ENCODE measurements at places on chromosomes 1 and 21. TPM values are rescaled to one million over a fixed set of nuclear protein-coding genes. Genes with fewer than 3 reads are reported as not detected.

The SHC1 gene
- total RNA-seq = 120 TPM

The TTC39A gene
- total RNA-seq = 42.1 TPM

DNA sequence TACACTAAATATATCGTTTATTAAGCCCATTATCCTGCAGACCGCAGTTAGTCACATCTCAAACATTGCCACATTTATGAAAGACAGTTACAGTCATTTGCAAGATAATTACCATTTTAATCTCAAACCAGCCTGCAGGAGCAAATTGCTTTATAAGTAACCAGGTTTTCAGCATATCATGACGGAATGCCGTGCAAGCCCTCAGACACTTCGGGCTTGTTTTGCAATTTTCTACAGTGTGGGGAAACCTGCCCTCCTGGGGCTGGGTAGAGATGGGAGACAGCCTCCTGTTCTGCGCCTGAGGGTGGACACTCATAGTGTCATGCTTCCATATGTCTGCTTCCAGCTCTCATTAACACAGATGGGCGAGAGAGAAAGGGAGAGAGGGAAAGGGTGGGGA lies 563.9 kb downstream of the NPHP4 start:
- H3K27me3 ChIP-seq = peaks cover 53% of the 10 kb centered on the region
- no peaks in the 10 kb centered on the region for H3K4me1 ChIP-seq
- no peaks in the 10 kb centered on the region for H3K36me3 ChIP-seq
- peak; percentile 10 for DNase-seq

DNA sequence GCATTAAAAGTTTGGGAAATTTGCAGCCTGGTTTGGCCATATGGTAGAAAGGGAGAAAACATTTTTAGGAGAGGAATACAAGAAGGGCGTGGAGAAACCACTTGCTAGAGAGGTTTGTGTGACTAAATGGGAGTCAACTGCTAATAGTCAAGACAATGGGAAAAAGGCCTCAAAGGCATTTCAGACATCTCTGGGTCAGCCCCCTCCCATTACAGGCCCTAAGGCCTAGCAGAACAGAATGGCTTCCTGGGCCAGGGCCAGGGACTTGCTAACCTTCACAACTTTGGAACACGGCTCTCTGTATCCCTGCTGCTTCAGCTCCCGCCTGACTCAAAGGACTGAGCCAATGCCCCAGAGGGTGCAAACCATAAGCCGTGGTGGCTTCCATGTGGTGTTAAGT lies 752.3 kb upstream of the ADAMTS5 start:
- H3K4me1 ChIP-seq = no peaks in the 10 kb centered on the region
- H3K36me3 ChIP-seq = no peaks in the 10 kb centered on the region
- no peak for DNase-seq
- no peaks in the 10 kb centered on the region for H3K27me3 ChIP-seq
- H3K4me3 ChIP-seq = no peak overlapping the region

DNA sequence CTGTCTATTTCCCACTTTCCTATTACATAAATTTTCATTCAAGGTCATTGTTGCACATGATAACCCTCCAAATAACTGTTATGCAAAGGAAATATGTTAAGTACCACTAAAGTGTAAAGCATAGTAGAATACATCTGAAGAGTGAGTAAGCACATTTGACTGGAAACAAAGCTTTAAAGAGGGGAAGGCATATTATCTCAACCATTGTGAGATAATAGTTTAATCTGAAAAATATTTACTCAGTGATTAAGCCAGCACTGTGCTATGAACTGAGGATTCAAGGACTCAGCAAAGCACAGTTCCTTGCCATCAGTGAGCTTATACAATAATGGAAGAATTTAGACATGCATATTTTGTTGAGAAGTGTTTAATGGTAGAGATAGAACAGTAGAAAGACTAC lies 127.4 kb downstream of the HMCN1 start:
- no peaks in the 10 kb centered on the region for H3K4me1 ChIP-seq
- no peaks in the 10 kb centered on the region for H3K36me3 ChIP-seq
- no peak overlapping the region for H3K4me3 ChIP-seq
- no peak for DNase-seq
- H3K27ac ChIP-seq = no peak overlapping the region
- no peaks in the 10 kb centered on the region for H3K27me3 ChIP-seq

GRCh38 chr21:23452384-23453083 lies 2154.7 kb downstream of the MRPL39 start:
- no peaks in the 10 kb centered on the region for H3K4me1 ChIP-seq
- no peak overlapping the region for H3K4me3 ChIP-seq
- peak; percentile 50 for DNase-seq
- H3K27ac ChIP-seq = no peak overlapping the region
- H3K36me3 ChIP-seq = no peaks in the 10 kb centered on the region
- no peaks in the 10 kb centered on the region for H3K27me3 ChIP-seq

Data from upper lobe of right lung (tissue), 1 donor.